ENCODE measurements at places on chromosomes 1 and 21. TPM values are rescaled to one million over a fixed set of nuclear protein-coding genes. Genes with fewer than 3 reads are reported as not detected.

The OXCT2 gene
- total RNA-seq = 2.7 TPM

DNA sequence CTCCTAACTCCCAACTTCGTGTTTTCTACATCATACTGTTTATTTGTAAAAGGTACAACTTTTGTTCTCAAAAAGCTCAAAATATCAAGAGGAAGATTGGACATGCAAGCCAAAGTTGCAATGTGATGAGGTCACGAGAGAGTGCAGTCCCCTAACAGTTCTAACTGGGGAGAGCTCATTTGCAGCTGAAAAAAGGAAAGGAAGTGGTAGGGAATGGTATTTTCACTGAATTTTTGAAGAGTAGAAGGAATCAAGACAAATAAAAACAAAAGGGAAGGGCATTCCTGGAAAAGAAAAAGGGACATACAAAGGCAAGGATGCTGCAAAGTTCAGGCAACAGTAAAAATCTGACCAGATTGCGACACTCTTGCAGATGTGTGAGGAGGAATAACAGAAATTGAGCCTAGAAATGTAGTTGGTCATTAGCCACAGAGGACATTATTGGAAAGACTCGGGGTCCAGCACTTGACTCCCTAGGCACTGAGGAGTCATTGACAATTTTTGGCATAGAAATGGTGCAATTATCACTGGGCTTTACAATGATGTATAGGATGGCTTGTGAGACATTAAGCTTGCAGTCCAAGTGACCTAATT is 67.9 kb downstream of the TBX15 start:
- no peak for DNase-seq

DNA sequence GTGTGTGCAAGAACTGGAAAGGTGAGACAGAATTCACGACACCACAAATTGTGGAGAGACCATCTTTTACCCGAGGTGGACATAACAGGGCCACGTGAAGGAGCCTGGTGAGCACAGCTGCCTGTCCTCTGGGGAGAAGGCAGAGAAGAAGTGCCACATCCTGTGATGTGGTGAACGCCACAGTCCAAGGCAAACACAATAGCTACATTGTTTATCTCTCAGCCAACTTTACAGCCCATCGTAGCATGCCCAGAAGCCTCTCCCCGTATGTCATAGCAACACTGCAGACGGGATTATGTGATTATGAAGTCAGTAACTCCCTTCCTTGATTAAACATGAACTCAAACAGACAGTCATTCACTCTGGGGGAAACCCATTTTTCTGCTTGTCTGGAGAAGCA is 612.2 kb downstream of the SMYD3 start:
- no peak for DNase-seq

GRCh38 chr1:212230329-212230728 is 54.9 kb upstream of the PPP2R5A start:
- no peak for DNase-seq

- no peak for DNase-seq
Observed at GRCh38 chr1:229655781-229656180, 29.7 kb downstream of the URB2 start.

- no peak for DNase-seq
Observed at GRCh38 chr1:244919320-244920282, 55.3 kb upstream of the HNRNPU start.

- no peak for DNase-seq
Observed at GRCh38 chr1:228143480-228144192, 3.6 kb downstream of the GUK1 start.

DNA sequence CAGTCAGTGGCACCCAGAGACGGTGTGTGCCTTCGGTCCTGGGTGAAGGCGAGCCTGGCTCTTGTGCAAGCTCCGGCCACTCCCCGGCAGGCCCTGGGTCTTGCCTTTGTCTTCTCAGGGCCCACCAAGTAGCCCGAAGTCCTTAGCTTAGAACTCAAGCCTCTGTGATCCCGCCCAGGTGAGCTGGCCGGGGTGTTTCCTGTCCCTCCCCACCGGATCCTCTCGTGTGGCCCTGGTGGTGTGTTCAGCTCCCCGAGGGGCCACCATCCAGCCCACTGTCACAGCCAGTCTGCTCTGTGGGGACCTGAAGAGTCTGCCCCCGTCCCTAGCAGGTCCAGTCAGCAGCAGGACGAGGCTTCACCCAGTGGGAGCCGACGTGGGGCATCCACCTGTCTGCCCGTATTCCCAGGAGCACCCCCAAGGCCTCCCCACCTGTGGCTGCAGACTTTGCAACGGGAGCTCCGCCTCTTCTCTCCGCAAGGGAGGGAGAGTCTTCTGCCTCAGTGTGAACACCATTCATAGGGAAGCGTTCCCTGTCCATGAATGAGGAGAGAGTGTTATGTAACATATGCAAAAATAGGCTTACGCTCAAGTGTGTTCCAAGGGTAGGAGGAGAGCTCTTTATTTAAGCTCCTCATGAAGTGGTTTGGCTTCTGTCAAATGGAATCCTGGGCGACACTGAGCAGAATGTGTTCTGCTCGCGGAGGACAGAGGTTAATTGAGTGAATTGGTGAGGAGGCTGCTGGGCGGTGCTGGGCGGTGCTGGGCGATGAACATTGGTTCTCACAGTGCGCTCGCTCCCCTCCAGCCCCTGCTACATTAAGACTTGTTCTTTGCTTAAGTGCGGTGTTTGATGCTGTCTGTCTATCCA is 108.9 kb downstream of the CRYAA start:
- no peak for DNase-seq

All from heart left ventricle (tissue), 16 donors.